Iris pigment epithelial cell (primary cell): ENCODE measurements at places on chromosomes 6 and 20.
A peak's percentile ranks its signal among the peaks of the same experiment; 100 is the strongest.

DNA sequence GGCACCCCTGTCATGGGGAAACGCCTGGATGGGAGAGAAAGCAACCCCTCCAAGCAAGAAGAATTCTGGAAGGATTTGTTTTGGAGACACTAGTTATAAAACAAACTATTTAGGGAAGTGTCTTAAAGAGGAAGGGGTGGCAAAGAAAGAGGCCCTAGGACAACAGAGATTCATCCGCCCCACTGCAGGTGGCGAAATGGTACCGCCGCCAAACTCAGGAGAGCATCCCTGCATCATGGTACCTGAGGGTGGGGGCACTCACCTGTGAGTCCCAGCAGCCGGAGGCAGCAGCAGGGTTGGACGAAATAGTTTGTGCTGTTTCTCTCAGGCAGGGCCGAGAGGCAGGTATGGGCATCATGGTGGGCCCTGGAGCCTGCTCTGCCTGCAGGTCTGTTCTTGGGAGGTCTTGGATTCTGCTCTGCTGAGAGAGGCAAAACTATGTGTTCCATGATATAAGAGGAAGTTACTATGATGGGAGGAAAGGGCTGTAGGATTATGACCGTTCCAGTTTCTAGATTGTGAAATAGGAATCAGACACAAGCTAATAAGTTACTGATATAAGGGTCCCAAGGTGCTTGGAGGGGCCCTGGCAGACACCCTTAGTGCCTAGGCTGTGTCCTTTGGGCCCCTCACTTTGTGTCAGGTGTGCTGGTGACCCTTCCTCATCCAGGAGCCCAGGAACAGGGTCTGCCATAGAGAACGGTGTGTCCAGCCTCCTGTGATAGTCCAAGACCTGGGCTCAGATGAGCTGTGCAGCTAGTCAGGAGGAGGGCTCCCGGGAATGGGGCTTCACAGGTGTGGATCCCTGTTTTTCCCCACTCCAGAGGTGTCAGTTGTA, 20.4 kb downstream of the SIRPD start:
- no peak for DNase-seq

DNA sequence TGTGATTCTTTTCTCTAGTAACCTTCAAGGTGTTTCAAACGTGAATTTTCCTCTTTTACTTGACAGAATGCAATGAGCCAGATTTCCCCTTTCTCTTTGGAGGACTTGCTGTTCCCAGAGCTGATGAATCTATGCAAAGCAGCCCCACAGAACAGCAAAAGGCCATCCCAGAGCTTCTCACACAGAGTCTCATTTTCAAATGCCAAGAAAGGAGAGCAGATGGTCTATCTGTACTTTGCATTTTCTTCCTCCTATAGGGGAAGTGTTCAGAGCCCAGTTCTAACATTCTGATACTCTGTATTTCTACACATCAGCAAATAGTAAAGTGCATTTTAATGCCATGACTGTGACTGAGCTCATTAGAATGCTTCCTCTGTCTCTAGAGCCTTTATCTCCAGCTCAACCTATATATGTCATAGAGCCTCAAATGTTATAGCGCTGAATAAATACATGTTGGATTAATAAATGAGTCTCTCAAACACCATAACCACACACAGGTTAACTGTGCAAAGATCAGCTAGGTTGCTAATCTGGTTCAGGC, 81.8 kb upstream of the EYA4 start:
- no peak for DNase-seq

GRCh38 chr20:49938173-49939163, 2.3 kb downstream of the RNF114 start:
- peak; percentile 84 for DNase-seq

- DNase-seq = no peak
Measured at GRCh38 chr6:113882336-113883022, 25.3 kb downstream of the MARCKS start.

- no peak for DNase-seq
Measured at GRCh38 chr20:15374682-15375081, 1037.3 kb upstream of the FLRT3 start.

DNA sequence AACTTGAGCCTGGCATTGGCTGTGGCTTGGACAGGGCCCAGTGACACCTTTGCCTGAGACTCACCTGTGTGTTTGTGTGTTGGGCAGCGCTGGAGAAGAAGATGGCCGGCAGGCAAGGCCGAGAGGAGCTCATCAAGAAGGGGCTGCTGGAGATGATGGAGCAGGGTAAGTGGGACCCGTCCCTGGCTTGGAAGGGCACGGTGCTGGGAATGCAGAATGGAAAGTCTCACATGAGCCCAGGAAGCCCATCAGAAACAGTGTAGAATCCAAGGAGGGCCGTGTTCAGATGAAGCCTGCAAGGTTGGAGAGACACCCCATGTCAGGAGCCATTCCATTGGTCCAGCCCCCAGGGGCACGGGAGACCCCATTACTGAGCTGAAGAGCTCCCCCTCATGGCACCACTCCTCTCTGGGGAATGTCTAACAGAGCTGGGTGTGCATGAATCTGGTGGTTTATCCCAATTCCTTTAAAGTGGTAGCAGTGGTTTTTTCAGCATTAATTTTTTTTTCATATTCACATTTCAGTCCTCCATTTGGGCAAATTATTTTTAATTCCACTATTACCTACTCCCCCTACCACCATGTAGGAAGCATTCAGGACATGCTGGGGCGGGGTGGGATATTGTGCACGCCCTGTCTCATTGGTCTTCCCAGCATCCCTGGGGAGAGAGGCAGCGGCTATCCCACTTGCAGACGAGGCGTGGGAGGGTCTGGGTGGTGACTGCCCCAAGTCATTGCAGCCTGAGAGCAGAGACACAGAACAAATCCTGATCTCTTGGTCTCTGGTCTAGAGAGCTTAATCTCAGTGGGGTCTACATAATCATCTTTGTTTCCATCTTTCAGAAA, 143.6 kb downstream of the PHACTR3 start:
- no peak for DNase-seq
